Stimulated activated CD4-positive, alpha-beta T cell treated with anti-CD3 and anti-CD28 coated beads, Interleukin-2, amount 100 ng/mL, for 24 hours (primary cell): ENCODE measurements at places on chromosomes 2 and 18.

DNA sequence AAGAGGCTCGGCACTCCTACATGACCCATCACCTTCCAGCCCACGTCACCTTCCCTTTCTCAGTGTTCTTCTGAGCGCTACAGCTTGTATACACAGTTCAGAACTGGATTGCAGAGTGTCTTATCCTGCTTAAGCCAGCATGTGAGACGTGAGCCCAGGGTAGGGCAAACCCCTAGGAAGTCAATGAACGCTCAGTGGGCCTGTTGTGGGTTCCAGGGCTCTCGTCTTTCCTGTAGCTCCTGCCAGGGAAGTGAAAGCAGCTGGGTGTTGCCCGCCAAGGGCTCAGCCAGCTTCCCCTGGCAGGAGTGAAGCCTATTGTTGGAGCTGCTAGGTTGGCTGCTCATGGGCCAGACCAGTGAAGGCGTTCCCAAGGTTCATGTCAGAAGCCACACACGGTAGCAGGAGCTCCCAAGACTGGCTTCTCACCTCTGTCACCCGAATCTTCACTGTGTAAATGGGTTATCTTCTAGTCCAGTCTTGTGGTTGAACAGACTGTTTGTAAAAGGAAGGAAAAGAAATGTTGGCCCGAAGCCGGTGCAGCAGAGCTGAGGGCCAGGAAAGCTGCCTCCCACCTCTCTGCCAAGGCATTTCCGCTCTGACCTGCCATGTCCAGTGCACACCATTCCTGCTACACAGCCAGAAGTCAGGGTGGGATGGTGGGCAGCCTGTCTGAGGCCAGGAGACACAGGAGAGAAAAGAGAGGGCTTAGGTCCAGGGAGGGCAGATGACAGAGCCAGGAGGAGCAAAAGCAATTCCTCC lies 69.6 kb upstream of the RMDN2 start:
- DNase-seq, result no peak

DNA sequence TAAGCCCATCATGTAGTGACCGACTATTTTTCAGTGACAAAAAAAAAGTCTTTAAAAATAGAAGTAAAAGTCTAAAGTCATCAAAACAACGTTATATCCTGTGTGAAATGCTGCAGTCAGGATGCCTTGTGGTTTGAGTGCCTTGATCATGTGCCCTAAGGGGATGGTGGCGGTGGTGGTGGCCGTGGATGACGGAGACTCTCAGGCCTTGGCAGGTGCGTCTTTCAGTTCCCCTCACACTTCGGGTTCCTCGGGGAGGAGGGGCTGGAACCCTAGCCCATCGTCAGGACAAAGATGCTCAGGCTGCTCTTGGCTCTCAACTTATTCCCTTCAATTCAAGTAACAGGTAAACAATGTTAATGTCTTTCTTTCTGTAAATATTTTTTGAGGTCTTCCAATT lies at the start of gene CD28:
Gene CD28, plus strand, starts transcription at position 237 of the 400 bp plus-strand sequence. Its CDS starts 58 bp downstream, at position 295.
- peak; percentile 85 for DNase-seq

GRCh38 chr2:11925295-11926066 lies 179.0 kb downstream of the LPIN1 start:
- DNase-seq, result no peak

DNA sequence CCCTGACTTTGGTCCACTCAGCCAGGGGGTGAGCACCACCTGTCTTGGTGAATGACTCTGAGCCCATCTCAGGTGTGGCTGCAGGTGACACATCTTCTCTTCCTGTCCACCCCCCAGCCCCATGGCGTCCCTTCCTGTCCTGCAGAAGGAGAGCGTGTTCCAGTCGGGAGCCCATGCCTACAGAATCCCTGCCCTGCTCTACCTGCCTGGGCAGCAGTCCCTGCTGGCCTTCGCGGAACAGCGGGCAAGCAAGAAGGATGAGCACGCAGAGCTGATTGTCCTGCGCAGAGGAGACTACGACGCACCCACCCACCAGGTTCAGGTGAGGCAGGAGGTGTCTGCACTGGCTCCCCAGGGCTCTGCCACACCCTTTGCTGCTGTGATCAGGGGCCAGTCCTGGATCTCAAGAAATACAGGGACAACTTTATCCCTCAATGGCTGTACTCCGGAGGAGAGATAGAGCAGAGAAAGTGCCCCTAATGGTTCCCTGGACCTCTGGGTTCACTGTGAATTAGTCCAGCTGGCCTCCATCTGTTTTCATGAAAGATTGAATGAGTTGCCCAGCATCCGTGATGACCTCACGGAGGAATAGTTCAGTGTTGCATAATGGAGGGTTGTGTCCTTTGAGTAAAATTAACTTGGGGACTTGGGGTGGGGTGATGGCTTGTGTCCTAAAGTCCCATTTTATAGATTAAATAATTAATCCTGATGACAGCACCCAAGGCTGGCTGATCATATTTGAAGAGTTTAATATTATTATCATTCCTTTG lies at the start of gene NEU2:
Gene NEU2, plus strand, starts transcription at position 122 of the 770 bp plus-strand sequence. Its CDS starts 0 bp downstream, at position 122.
- DNase-seq, result no peak

DNA sequence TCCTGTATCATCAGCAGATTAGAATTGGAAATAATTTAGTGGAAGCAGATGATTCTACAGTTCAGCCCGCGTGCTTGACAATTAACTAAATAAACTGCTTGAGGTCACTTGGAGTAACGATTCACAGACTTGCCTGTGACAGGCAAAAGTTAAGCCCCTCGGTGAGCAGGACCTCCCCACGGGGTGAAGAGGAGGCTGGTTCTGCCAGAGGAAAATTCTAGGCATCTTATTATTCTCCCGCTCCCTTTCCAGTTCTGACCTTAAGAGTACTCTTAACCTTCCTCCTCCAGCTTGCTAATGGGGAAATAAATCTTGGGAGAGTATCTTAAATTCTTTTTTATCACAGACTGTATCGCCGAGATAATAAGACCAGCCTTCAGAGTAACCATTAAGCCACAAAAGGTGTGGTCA lies 169.7 kb upstream of the SMAD2 start:
- DNase-seq, result no peak

DNA sequence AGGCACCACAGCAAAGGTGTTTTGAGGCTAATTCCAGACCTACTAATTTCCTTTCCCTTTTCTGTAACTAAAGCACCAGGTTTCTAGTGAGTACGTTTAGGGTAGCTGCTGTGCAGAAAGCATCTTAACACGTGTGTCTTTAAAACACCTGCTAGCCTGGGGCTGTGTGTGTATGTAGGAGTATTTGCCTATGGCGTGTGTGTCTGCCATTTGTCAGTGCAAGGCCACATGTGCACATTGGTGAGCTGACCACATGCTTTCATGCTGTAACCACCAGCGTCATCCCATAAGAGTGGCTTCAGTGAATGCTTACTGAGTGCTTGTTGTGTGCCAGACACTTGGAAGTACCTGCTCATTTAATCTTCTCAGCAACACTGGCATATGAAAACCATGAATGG lies 241.6 kb downstream of the SEPTIN10 start:
- DNase-seq, result no peak

DNA sequence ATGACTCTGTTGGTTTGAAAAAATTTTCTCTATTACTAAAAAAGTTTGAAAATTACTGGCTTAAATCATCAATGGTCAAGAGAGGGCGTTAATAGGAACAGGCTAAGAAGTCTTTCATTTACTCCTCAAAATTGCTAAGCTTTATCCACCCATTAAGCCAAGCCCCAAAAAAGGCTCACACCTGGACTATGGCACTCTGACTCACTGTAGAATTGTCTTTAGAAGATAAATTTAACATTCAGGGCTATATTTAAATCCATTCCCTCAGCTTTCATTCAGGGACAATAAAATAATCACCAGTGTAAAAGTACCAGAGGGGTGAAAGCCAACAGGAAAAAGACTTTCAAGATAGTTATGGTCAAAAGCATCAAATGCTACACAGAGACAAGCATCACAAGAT lies 80.0 kb downstream of the SESTD1 start:
- DNase-seq, result no peak

- no peak for DNase-seq
Measured at GRCh38 chr2:208847651-208848050, 441.1 kb downstream of the PTH2R start.

DNA sequence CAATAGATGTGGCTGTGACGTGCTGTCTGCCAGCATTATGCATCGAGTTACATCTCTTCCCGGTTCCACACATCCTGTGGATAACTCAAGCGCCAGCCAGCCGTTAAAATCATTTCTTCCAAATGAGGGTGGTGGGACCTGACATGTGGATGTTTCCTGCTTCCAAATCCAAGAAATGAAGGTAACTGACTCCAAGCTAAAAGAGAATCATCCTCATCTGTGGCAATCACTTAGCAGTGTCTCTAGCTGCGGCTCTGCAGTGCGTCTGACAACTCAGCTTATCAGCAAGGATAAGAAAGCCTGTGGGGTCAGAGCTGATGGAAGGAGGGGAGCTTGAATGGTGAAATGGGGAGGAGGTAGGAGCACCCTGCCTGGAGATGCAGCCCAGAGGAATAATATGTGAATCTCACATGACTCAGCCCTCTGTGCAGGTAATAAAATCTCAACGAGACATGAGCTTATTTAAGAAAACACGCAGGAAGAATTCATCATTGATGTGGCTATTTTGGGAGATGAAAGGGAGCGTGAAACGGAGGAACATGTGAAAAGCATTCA lies 382.2 kb upstream of the TRIB2 start:
- no peak for DNase-seq

GRCh38 chr18:56085551-56085950 lies 497.6 kb upstream of the TCF4 start:
- no peak for DNase-seq

DNA sequence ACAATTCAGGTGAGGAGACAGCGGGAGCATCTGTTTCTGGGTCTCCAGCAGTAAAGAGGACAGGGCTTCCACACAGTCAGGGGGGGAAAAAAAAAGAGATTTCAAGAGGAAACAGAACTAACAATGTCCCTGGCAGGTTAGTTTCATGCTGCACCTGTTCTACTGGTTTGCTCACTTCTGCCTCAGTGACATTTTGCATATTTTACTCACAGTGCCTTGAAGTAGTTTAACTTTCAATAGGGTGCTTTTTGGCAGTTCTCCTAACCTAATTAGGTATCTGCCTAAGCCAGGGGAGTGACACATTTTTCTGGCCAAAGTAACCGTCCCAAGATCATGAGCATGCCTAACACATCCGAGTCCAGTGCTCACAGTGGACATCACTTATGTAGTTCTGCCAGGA lies 109.0 kb upstream of the ALK start:
- no peak for DNase-seq

DNA sequence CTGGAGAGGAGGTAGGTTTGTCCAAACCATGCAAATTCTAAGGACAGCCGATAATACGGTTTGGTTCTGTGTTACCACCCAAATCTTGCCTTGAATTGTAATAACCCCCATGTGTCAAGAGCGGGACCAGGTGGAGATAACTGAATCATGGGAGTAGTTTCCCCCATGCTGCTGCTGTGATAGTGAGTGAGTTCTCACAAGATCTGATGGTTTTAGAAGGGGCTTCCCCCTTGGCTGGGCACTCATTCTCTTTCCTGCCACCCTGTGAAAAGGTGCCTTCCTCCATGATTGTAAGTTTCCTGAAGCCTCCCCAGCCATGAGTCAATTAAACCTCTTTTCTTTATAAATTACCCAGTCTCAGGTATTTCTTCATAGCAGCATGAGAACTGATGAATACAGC lies 295.2 kb downstream of the NBAS start:
- DNase-seq, result no peak
